Muscle of back (tissue), 13 donors: ENCODE measurements at places on chromosomes 7 and 10.

- DNase-seq, result no peak
Observed at GRCh38 chr10:93753621-93754250, 4.0 kb upstream of the LGI1 start.

GRCh38 chr10:105577865-105578607 lies 936.9 kb downstream of the SORCS3 start:
- DNase-seq, result no peak

DNA sequence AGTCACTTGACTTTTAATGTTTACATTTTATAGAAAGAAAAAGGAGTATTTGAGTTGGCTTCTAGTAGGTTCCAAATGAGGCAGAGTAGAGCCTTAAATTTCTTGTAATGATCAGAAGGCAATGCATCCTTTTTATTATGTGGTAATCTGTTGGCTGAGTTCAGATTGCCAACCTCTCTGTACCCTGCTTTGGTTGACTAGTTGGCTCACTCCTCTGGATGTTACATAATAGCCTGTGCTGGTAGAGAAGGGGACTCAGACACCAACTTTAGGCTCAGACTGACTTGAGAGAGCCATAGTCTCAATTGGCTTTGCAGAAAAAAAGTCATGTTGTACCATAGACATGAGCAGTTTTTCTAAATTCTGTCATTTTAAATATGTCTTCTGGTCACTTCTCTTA lies 46.8 kb upstream of the GLCCI1 start:
- DNase-seq, result no peak

- DNase-seq, result no peak
Observed at GRCh38 chr10:80051993-80052392, 26.5 kb upstream of the TMEM254 start.
